ENCODE measurements at places on chromosomes 6 and 20. TPM values are rescaled to one million over a fixed set of nuclear protein-coding genes. Genes with fewer than 3 reads are reported as not detected.

- H3K27me3 ChIP-seq = no peaks in the 10 kb centered on the region
- no peaks in the 10 kb centered on the region for H3K4me1 ChIP-seq
- DNase-seq = no peak
- no peaks in the 10 kb centered on the region for H3K36me3 ChIP-seq
- H3K27ac ChIP-seq = no peak overlapping the region
- H3K4me3 ChIP-seq = no peak overlapping the region
Observed at GRCh38 chr20:21238818-21239536, 64.2 kb upstream of the XRN2 start.

- no peak for DNase-seq
- H3K4me3 ChIP-seq = no peak overlapping the region
- H3K27me3 ChIP-seq = no peaks in the 10 kb centered on the region
- no peaks in the 10 kb centered on the region for H3K36me3 ChIP-seq
Observed at GRCh38 chr20:33929917-33930316, 63.8 kb upstream of the RALY start.

DNA sequence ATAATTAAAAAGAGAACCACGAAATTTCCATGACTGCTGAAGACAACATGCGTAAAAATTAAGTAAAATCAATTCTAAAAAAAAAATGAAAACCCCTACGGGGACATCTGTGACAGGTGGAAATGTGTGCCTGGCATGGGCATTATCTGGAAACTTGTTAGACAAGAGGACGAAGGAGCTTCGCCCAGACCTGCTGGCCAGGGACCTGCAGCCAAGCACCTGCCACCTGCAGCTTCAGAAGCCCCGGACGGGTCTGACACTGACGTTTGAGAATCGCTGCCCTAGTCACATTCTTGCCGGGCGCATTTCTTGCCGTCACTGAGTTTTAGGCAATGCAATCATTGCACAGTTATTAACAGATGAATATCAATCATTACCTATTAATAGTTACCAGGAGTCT is 140.3 kb downstream of the SMOC2 start:
- no peaks in the 10 kb centered on the region for H3K4me1 ChIP-seq
- no peak overlapping the region for H3K27ac ChIP-seq
- H3K27me3 ChIP-seq = no peaks in the 10 kb centered on the region
- H3K4me3 ChIP-seq = no peak overlapping the region
- H3K36me3 ChIP-seq = no peaks in the 10 kb centered on the region
- DNase-seq = no peak

DNA sequence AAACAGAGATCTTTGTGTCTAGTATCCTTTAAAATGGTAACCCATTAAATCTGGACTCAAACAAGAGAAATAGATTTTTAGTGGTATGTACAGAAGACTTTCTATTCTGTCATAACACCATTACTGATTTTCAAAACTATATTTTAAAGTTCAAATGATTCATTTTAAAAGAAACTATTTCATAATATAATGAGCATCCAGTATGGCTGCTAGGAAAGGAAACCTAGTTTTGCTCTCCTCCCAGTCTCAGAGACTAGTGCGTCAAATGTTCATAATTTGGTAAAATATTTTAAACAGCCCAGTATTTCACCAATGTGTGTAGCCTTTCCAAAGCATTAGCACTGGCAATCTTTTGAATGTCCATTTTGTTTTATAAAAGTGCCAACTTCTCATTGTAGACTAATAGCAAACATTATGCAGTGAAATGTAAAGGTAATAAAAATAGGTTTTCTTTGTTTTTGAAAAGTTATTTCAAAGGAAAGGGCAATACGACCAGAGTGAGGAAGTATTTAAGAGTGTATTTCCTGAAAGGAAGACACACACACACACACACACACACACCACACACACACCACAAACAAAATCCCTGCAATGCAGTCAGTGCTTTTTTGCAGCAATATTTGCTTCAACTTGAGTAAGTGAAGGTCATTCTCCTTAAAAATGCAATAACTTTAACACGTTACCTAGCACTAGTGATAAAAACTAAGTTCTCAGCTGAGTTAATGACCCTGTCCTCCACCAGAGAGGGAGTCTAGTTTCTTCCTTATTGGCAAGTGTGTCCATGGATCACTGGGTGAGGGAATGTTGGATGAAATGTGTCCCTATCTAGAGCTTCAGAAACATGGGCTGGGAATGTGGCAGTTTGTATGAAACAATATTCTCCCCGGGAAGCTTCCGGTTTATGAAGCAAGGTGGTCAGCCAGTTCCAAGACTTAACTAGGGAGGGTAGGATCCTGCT is 4.6 kb downstream of the PPP1R3G start:
- H3K36me3 ChIP-seq = no peaks in the 10 kb centered on the region
- no peak for DNase-seq
- no peak overlapping the region for H3K27ac ChIP-seq
- no peaks in the 10 kb centered on the region for H3K27me3 ChIP-seq
- H3K4me1 ChIP-seq = peaks cover 3% of the 10 kb centered on the region

- H3K36me3 ChIP-seq = no peaks in the 10 kb centered on the region
- no peak for DNase-seq
- no peaks in the 10 kb centered on the region for H3K4me1 ChIP-seq
- no peak overlapping the region for H3K4me3 ChIP-seq
- no peak overlapping the region for H3K27ac ChIP-seq
Observed at GRCh38 chr6:18457065-18457737, 70.1 kb downstream of the RNF144B start.

GRCh38 chr6:129667034-129667433 is 42.9 kb downstream of the ARHGAP18 start:
- H3K27ac ChIP-seq = no peak overlapping the region
- DNase-seq = no peak
- H3K4me1 ChIP-seq = no peaks in the 10 kb centered on the region
- H3K27me3 ChIP-seq = no peaks in the 10 kb centered on the region

DNA sequence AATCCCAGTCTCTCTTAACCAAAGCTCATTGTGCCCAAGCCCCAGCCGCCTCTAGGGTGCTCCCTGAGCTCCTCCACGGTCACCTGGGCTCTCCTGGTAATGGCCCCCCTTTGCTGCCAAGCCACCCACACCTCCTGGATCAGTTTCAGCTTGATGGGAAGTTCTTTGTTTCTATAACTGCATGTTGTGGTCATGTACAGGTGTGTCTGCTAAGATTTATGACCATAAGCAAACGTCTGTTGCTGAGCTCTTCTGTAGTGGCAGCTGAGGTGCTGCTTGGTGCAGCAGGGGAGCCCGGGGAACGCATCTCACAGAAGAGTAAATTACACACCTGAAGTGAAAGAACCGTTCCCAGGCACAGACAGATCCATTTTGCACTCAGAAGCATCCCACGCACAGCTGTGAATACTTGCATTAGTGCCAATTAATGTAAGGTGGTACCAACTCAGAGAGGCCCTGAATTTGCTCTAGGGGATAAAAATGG is 194.6 kb upstream of the ARID1B start:
- H3K36me3 ChIP-seq = no peaks in the 10 kb centered on the region
- H3K4me1 ChIP-seq = no peaks in the 10 kb centered on the region
- no peak for DNase-seq
- no peak overlapping the region for H3K27ac ChIP-seq
- no peaks in the 10 kb centered on the region for H3K27me3 ChIP-seq
- H3K4me3 ChIP-seq = no peak overlapping the region

- no peak overlapping the region for H3K27ac ChIP-seq
- no peaks in the 10 kb centered on the region for H3K27me3 ChIP-seq
- no peaks in the 10 kb centered on the region for H3K4me1 ChIP-seq
- no peak overlapping the region for H3K4me3 ChIP-seq
- H3K36me3 ChIP-seq = no peaks in the 10 kb centered on the region
Observed at GRCh38 chr6:146153040-146153758, 124.3 kb downstream of the GRM1 start.

DNA sequence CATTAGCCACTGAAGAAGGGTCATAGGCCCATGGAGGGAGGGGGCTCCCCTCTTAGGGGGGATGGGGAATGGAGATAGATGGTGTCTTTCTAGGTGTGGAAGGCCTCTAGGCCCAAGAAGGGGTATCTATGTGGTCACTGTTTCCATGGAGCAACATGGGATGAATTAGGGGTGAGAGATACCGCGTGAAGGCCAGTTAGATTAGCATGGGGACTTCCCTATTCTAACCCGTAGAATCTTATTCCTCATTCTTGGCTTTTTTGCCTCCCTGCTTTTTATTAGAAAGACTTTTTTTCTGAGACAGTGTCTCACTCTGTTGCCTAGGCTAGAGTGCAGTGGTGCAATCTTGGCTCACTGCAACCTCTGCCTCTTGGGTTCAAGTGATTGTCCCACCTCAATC is 3.2 kb downstream of the RAB44 start:
- no peaks in the 10 kb centered on the region for H3K36me3 ChIP-seq
- no peak for DNase-seq
- no peak overlapping the region for H3K4me3 ChIP-seq
- no peak overlapping the region for H3K27ac ChIP-seq

DNA sequence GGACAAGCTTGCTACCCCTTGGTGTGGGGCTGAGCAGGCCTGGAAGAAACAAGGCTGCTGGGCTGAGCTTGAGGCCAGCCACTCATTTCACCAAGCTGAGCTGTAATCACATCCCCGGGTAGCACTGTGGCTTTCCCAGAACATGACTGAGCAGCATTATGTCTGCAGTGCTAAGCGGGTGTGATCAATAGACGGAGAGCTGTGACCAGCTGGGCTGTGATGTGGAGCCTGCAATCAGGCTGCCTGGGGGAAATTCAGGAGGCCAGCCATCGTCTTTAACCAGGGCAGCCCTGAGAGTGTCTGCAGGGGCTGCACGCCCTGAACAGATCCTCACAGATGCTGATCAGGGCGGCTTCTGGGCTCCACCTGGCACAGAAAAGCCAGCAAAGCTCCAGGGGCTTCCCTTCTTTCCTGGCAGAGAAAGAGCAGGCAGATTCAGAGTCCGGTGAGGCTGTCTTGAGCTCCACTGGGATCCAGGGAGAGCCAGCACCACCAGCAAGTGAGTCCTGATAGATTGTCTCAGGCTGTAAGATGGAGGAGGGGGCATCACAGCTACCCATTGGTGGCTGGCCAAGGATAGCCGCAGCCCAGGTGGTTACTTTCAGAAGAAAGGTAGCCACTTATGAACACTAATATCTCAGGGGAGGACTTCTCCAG is 165.9 kb downstream of the NRN1 start:
- H3K27ac ChIP-seq = no peak overlapping the region
- H3K27me3 ChIP-seq = no peaks in the 10 kb centered on the region
- no peaks in the 10 kb centered on the region for H3K36me3 ChIP-seq
- H3K4me1 ChIP-seq = no peaks in the 10 kb centered on the region

- no peak overlapping the region for H3K4me3 ChIP-seq
- no peaks in the 10 kb centered on the region for H3K4me1 ChIP-seq
- H3K27ac ChIP-seq = no peak overlapping the region
- no peaks in the 10 kb centered on the region for H3K27me3 ChIP-seq
Observed at GRCh38 chr6:137343241-137343640, 124.1 kb upstream of the IFNGR1 start.

DNA sequence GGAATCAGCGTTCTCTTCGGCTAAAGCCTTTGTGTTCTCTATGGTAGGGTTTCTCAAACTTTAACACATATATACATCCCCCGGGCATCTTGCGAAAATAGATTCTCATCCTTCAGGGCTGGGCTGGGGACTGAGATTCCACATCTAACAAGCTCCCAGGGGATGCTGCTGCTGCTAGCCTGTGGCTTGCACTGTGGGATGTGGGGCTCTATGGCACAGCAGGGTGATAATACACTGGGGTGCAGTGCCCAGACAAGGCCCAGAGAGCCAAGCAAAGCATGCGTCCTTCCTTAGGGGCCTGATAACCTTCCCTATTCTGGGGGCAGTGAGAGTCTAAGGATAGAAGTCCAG is 102.0 kb downstream of the LAMP5 start:
- no peak overlapping the region for H3K27ac ChIP-seq
- H3K4me3 ChIP-seq = no peak overlapping the region
- H3K36me3 ChIP-seq = no peaks in the 10 kb centered on the region
- H3K27me3 ChIP-seq = no peaks in the 10 kb centered on the region

GRCh38 chr6:22294301-22294700 is 2.5 kb downstream of the PRL start:
- H3K27me3 ChIP-seq = no peaks in the 10 kb centered on the region
- DNase-seq = no peak
- H3K4me3 ChIP-seq = no peak overlapping the region
- H3K4me1 ChIP-seq = no peaks in the 10 kb centered on the region
- H3K36me3 ChIP-seq = no peaks in the 10 kb centered on the region
- H3K27ac ChIP-seq = no peak overlapping the region

- H3K27ac ChIP-seq = no peak overlapping the region
- no peak overlapping the region for H3K4me3 ChIP-seq
- no peak for DNase-seq
Observed at GRCh38 chr6:41917528-41917927, 3.4 kb downstream of the MED20 start.

DNA sequence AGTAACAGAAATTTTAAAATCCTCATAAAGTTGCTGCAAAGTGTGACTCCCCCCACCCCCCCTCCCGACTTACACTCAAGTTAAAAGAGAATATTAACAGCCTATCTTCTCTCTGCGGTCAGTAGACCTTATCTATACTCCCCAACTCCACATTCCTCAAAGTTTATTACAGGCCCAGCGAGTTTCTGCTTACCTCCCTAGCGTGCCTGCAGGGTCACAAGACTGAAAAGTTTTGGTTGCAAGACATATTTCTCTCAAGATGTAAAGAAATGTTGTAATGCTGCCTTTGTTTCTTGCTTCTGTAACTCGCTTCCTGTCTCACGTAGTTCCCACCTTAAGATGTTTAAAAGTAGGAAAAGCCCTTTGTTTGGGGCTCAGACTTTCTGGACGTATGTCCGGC is 699.6 kb downstream of the PHF3 start:
- no peak for DNase-seq
- no peaks in the 10 kb centered on the region for H3K27me3 ChIP-seq
- no peaks in the 10 kb centered on the region for H3K4me1 ChIP-seq

- peaks cover 5% of the 10 kb centered on the region for H3K4me1 ChIP-seq
- no peaks in the 10 kb centered on the region for H3K36me3 ChIP-seq
- no peak overlapping the region for H3K4me3 ChIP-seq
- DNase-seq = no peak
- H3K27ac ChIP-seq = no peak overlapping the region
Observed at GRCh38 chr6:33822575-33823395, 19.0 kb upstream of the MLN start.

GRCh38 chr6:32529697-32530430 is at the start of gene HLA-DRB5:
HLA-DRB5 (minus strand) TSS chr6:32530287; CDS start chr6:32530224, 63 bp downstream.
- no peak for DNase-seq
- H3K27ac ChIP-seq = no peak within 1 kb of the TSS
- no peaks in the 10 kb centered on the region for H3K27me3 ChIP-seq
- H3K4me3 ChIP-seq = no peak within 1 kb of the TSS

GRCh38 chr6:119040229-119040628 is 38.2 kb downstream of the FAM184A start:
- H3K36me3 ChIP-seq = no peaks in the 10 kb centered on the region
- H3K27ac ChIP-seq = no peak overlapping the region
- no peak for DNase-seq
- no peak overlapping the region for H3K4me3 ChIP-seq
- no peaks in the 10 kb centered on the region for H3K27me3 ChIP-seq

Gene SLC4A11
- not detected for total RNA-seq

Gene CD40
- 29.7 TPM for total RNA-seq

Gene ADGRB3
- 6.4 TPM for total RNA-seq

Gene KCNK17
- 0.79 TPM for total RNA-seq

Gene PROKR2
- total RNA-seq = 0.83 TPM

Gene GRM1
- 0.07 TPM for total RNA-seq

Gene SLC22A7
- not detected for total RNA-seq

Gene SLC17A9
- 0.26 TPM for total RNA-seq

Gene EZR
- total RNA-seq = 85.4 TPM

Gene OPRM1
- total RNA-seq = not detected
